Glutamatergic neuron (in vitro differentiated cells): ENCODE measurements at places on chromosomes 7 and 10. TPM values are rescaled to one million over a fixed set of nuclear protein-coding genes. Genes with fewer than 3 reads are reported as not detected.

Gene CALML3
- total RNA-seq: not detected

Gene PILRB
- total RNA-seq: 62.6 TPM

Gene TAS2R4
- total RNA-seq: 1.0 TPM

Gene GPC2
- 530 TPM for total RNA-seq

Gene PTPRN2
- 49.0 TPM for total RNA-seq
